ENCODE measurements at places on chromosomes 4 and X.

DNA sequence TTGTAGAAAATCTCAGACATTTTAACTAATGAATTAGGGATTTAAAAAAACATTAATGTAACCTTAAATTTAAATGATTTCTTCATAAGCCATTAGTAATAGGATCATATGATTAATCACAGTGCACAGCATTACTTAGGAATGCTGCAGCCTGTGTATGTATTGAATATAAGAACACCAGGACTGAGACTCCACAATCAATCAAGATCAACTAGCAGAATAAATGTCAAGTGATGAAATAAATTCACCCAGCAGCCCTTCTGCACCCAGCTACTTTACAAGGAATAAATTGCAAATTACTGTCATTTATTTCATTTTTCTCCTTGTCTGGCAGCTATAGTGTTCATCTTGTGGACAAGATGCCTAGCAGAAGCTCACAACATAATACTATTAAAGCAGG lies 46.5 kb downstream of the NEIL3 start:
- no peak for DNase-seq

DNA sequence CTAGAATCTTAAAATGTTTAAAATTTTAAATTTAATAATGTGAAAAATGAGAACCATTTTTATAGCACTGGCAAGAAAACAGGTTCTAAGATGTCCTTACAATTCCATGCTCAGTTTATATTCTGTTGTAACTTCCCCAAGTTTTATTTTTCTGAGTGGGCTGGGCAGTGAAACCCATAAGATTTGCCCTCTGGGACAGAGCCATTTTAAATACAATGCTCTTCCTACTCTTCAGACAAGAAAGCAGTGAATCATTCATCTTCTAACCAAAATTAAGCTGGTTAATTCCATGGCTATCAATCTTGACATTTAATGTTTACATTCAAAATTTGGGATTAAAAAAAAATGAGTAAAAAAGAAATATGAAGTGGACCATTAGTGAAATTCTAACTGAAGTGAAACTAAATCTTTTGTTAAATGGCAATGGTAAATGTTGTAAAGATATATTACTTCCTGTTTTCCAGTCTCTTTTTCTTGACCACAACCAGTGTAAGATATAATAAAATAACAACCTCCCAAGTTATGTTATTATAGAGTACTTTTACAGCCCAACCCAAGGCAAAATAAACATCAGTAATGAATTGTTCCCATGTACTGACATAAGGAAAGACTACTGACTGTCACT lies 37.2 kb upstream of the PTPN13 start:
- DNase-seq: no peak

DNA sequence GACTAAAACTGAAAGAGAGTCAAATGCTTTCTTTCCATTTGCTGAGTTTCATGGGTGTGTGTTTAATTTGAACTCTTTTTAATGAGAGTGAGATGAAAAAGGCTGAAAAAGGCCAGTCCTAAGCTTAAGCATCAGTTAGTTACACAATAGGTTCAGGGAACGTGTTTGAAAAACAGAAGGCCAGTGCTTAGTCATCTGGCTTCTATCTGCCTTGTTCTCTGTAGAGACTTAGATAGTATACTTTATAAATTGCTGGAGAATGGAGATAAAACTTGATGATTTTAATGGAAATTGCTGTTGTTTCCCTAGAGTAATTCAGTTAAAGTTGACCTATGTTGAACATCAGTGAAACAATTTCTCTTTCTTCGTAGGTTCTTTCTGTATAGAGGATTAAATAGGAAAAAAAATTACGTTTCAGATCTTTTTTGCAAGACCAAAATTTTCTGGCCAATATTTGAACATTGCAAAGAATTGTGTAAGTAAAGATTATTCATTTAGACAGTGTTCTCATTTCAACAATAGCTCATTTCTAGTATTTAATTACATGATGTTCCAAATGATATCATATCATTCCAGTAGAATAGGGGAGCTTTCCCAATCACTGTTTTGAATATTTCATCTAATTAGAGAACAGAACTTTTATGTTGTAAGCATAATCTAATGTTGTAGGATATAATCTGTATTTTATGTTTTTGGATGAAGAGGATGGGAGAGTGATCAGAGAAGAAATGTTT lies 1088.8 kb downstream of the ADGRL3 start:
- no peak for DNase-seq

DNA sequence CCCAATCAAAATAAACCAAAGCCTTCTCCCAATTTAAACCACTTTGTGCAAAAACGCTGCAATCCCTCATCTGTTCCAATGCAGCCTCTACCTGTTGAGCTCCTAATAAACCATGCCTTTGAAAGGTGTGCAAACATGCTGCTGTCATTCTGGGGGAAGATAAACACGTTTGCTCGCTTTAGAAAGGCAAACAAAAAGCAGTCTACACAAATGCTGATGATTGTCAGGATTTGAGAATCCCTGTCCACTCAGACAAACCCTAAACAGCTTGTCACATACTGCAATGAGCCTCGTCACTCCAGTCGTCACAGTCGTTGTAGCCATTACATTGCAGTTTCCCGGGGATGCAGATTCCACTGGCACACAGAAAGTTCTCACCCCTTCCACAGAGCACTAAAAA lies 145.2 kb downstream of the CORIN start:
- no peak for DNase-seq

DNA sequence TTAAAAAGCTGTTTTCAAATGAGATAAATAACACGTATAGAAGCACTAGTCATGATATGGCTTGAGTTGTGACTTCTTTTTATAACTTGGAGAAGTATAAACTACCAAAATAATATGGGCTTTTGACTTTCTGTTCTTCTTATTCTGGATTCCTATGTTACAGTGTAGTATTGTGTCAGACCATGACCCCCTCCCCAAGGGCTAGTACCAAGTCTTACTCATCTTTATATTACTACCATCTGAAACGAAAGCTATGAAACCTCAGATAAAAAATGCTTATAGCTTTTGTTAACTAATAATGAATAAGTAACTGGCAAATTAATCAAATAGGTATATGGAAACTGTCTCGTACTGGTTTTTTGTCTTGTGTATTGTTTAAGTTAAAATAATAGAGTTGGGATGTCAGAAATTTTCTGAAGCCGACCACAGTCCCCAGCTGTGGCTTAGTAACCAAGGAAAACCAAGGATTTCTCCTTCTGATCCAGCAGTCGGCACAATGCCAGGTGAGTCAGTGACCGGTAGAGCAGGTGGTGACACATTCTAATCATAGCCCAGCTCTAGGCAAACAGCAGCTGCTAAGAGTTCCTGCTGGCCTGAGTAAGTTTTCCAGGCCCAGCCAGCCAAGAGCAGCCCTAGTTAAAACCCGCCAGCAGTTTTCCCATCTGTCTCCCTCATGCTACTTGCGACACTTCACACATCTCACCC lies 163.3 kb upstream of the PRDX4 start:
- DNase-seq: peak; percentile 32

DNA sequence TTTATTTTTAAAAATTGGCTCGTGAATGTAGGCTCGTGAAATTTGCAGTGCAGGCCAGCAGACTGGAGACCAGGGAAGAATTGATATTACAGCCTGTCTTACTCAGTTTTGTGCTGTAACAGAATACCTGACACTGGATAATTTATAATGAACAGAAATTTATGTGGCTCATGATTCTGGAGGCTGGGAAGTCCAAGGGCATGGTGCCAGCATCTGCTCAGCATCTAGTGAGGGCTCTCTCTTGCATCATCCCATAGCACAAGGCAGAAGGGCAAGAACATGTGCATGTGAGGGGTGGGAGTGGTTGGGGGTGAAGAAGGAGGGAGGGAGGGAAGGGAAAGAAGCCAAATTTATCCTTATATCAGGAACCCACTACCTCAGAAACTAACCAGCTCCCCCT lies 13.7 kb upstream of the CLTRN start:
- no peak for DNase-seq

GRCh38 chr4:113398441-113399143 lies 349.1 kb downstream of the ANK2 start:
- no peak for DNase-seq

DNA sequence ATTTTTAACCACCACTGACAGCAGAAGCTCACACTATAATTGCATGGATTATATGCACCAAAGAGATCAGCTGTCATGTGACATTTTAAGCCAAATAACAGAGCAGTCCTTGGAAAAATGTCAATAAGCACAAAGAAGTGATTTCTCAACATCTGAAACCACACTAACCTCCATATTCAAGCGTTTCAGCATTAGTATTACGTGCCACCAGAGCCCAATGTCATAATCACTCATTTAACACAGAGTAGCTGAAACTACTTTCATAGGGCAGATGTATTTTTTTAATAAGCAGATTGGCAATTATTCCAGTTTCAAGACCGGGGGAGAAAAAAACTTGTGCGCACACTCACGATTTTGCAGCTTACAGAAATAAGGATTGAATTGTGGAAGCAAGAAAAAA lies 76.6 kb downstream of the SH3KBP1 start:
- DNase-seq: no peak

DNA sequence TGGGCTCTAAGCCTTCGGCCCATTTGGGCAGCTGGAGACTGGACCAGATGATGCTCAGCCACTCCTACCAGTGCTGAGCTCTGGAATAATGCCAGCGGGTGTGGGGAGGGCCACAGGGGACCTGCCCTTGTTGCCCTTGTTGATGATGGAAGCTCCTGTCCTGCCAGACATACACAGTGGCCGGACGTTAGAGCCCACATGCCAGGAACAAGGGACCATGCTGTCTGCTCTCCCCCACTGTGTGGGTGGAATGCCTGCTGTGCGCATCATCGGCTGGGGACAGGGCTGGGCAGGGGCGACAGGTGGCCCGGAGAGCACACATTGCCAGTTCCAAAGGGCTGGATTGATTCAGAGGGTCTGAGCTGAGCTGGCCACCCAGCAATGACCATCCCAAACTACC lies 2.0 kb downstream of the ABLIM2 start:
- DNase-seq: no peak

DNA sequence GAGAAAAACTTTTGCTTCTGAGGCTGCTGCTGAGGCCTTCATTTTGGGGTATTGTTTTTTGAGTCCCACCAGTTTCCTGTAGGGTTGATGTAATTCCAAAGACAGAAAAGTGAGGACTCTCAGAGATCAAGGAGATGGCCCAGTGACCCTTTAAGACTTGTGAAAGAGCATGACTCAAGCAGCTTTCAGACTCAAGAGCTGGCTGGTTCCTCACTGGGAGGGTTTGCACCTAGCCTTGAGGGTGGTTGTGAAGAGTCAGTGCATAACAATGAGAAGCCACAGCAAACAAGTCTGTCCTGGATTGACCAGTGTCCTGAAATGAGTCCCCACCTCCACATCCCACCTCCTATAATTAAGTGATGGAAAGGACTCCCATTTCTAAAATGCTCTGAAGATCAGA lies 89.2 kb downstream of the NHS start:
- DNase-seq: no peak

GRCh38 chr4:40183615-40184411 lies 13.0 kb upstream of the RHOH start:
- no peak for DNase-seq

DNA sequence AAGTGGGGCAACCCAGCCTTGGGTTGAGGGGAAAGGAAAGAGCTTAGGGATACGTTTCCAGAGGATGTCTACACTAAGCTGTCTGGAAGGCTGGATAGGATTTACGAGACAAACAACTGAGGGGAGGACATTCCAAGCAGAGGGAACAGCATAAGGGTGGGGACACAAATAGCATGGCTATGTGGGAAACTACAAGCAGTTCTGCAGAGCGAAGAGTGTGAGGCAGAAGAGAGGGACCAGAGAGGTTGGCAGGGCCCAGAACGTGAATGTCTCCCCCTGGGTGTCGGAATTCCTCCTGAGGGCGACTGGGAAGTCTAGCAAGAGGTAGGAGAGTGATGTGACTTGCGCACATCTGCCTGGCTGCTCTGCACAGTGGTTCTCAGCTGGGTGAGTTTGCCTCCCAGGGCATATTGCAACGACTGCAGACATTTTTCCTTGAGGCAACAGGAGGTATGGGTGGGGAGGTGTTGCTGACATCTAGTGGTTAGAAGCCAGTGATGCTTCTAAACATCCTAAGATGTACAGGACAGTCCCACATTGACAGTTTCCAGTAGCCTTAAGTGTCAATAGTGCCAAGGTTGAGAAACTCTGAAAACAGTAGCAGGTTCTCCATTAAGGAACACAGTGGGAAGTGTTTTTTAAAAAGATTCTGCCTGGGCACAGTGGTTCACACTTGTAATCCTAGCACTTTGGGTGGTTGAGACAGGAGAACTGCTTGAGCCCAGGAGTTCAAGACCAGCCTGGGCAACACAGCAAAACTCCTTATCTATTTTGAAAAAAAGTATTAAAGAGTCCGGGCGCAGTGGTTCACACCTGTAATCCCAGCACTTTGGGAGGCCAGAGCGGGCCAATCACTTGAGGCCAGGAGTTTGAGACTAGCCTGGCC lies 9.2 kb downstream of the NDUFA1 start:
- peak; percentile 38 for DNase-seq
